Stimulated activated CD8-positive, alpha-beta memory T cell treated with anti-CD3 and anti-CD28 coated beads, Interleukin-7, amount 100 ng/mL, for 48 hours (primary cell): ENCODE measurements at places on chromosomes 1 and 21.

GRCh38 chr1:11207898-11208611 lies 18.9 kb downstream of the ANGPTL7 start:
- no peak for DNase-seq

- DNase-seq, result no peak
Observed at GRCh38 chr1:38563942-38564735, 295.4 kb downstream of the RRAGC start.

DNA sequence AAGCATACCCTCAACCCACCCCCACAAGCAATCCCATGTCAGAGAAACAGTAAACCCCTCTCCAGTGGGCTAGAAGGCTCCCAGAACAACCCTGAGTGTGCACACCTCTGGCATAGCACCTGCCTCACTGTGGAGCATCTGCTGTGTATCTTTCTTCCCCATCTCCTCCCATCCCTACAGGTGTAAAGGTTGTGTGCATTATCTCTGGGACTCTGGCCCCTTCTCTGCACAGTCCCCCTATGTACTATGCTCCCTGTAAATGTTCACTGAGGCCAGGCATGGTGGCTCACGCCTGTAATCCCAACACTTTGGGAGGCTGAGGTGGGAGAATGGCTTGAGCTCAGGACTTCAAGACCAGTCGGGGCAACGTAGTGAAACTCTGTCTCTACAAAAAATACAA lies 700 bp upstream of the CACNA1S start:
- no peak for DNase-seq

DNA sequence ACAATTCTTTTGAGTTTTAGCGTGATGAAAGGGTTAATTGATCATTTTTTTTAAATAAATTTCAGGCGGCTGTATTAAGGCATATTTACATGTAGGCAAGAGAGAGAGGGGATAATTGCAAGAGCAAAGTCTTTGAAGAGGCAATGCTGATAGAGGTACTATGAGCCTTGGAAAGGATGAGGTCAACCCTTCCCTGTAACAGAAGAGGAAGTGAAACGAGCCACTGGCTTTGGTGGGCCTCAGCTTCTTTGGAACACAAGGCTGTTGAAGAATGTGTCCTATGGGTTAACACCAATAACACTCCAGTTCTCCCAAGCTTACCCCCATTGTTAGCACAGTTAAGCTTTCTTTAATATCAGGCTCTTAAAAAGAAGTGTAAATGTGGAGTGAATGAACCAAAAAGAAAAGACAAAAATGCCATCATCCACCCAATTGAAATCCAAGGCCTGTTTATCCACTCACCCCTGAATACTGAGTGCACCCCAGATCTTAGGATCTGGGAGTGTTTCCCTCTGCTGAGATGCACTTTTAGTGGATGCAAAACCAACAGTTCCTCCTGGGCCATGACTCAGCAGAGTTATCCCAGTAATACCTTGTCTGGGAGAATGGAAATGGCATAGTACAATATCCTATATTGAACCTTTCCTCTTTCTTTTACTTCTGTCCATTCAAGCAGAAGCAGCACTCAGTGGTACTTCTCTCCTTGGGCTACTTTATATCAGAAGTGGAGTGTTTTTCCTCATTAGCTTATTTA lies 216.4 kb downstream of the SLC44A5 start:
- no peak for DNase-seq

- no peak for DNase-seq
Observed at GRCh38 chr1:84603941-84604830, 29.9 kb upstream of the CTBS start.
